Peyer's patch (tissue), 4 donors: ENCODE measurements at places on chromosomes 6 and 20. TPM values are rescaled to one million over a fixed set of nuclear protein-coding genes. Genes with fewer than 3 reads are reported as not detected.
A peak's percentile ranks its signal among the peaks of the same experiment; 100 is the strongest.

Gene ENPP4
- 10.7 TPM for total RNA-seq

- no peak for DNase-seq
- no peaks in the 10 kb centered on the region for H3K36me3 ChIP-seq
- H3K4me1 ChIP-seq = no peaks in the 10 kb centered on the region
Measured at GRCh38 chr6:24205020-24205492, 79.0 kb downstream of the NRSN1 start.

DNA sequence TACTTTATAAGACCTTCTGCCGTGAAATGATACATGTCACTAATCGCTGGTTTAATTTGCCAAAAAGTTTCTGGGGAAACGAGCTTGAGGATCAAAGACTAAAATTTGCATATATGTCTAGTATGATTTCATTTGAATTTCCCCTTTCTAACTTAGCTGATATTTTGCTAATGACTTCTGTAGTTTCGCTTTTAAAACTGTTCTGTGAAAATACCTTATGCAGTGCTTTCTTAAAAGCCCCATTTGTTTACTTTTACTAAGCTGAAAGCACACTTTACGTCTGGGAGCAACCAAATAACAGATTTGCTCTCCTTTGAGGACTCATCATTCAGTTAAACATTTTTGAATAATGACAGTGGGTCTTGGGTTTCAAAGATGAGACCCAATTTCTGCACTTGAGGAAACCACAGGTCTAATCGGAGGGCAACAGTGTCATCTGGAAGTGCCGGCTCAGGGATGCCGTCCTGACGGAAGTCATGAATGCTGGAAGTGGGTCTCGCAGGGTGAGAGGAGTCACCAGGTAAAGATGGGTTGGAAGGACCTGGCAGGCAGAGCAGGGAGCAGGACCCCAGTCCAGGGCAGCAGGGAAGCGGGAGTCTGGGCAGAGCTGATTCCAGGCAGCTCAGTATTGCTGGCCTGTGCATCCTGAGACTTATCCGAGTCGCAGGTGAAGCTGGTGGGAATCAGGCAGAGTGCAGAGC, 33.2 kb downstream of the PLEKHG1 start:
- peak overlapping the region; percentile 51 for H3K27ac ChIP-seq
- no peaks in the 10 kb centered on the region for H3K36me3 ChIP-seq
- peak overlapping the region; percentile 48 for H3K4me3 ChIP-seq
- H3K27me3 ChIP-seq = no peaks in the 10 kb centered on the region
- peaks cover 29% of the 10 kb centered on the region for H3K4me1 ChIP-seq

GRCh38 chr20:1294497-1294896, 28.4 kb downstream of the SNPH start:
- H3K4me1 ChIP-seq = no peaks in the 10 kb centered on the region
- no peaks in the 10 kb centered on the region for H3K36me3 ChIP-seq
- no peak overlapping the region for H3K4me3 ChIP-seq
- no peaks in the 10 kb centered on the region for H3K27me3 ChIP-seq

GRCh38 chr6:119207971-119208725, 129.7 kb upstream of the FAM184A start:
- no peak overlapping the region for H3K4me3 ChIP-seq
- H3K27ac ChIP-seq = no peak overlapping the region
- H3K4me1 ChIP-seq = no peaks in the 10 kb centered on the region
- no peak for DNase-seq
- H3K36me3 ChIP-seq = no peaks in the 10 kb centered on the region

Gene SUMO4
- total RNA-seq = 7.0 TPM

GRCh38 chr20:61298661-61299060, 46.6 kb downstream of the CDH4 start:
- H3K36me3 ChIP-seq = no peaks in the 10 kb centered on the region
- no peaks in the 10 kb centered on the region for H3K27me3 ChIP-seq
- H3K27ac ChIP-seq = no peak overlapping the region

Gene SYCP2L
- 0.67 TPM for total RNA-seq

Gene HLA-DQB1
- 7.6 TPM for total RNA-seq

Gene CDSN
- 0.54 TPM for total RNA-seq

GRCh38 chr6:52598123-52598823, 21.4 kb upstream of the TRAM2 start:
- peaks cover 28% of the 10 kb centered on the region for H3K4me1 ChIP-seq
- no peak overlapping the region for H3K27ac ChIP-seq
- H3K36me3 ChIP-seq = no peaks in the 10 kb centered on the region
- no peak for DNase-seq
- H3K4me3 ChIP-seq = no peak overlapping the region

- H3K4me3 ChIP-seq = peak overlapping the region; percentile 7
- H3K4me1 ChIP-seq = peaks cover 51% of the 10 kb centered on the region
- H3K27ac ChIP-seq = peak overlapping the region; percentile 81
- H3K27me3 ChIP-seq = no peaks in the 10 kb centered on the region
Measured at GRCh38 chr6:142842418-142843261, 102.3 kb downstream of the HIVEP2 start.

- H3K4me1 ChIP-seq = no peaks in the 10 kb centered on the region
- no peak overlapping the region for H3K4me3 ChIP-seq
- no peak for DNase-seq
- no peaks in the 10 kb centered on the region for H3K27me3 ChIP-seq
- H3K36me3 ChIP-seq = no peaks in the 10 kb centered on the region
- H3K27ac ChIP-seq = no peak overlapping the region
Measured at GRCh38 chr20:57714409-57715267, 4.8 kb upstream of the PMEPA1 start.

- H3K27ac ChIP-seq = no peak overlapping the region
- H3K36me3 ChIP-seq = no peaks in the 10 kb centered on the region
- H3K27me3 ChIP-seq = no peaks in the 10 kb centered on the region
- H3K4me1 ChIP-seq = no peaks in the 10 kb centered on the region
- H3K4me3 ChIP-seq = no peak overlapping the region
Measured at GRCh38 chr6:99412065-99412464, 13.0 kb downstream of the PNISR start.

- no peaks in the 10 kb centered on the region for H3K36me3 ChIP-seq
- no peak overlapping the region for H3K4me3 ChIP-seq
- H3K27me3 ChIP-seq = no peaks in the 10 kb centered on the region
- no peak for DNase-seq
- no peak overlapping the region for H3K27ac ChIP-seq
Measured at GRCh38 chr20:57082357-57082945, 184.0 kb downstream of the BMP7 start.

DNA sequence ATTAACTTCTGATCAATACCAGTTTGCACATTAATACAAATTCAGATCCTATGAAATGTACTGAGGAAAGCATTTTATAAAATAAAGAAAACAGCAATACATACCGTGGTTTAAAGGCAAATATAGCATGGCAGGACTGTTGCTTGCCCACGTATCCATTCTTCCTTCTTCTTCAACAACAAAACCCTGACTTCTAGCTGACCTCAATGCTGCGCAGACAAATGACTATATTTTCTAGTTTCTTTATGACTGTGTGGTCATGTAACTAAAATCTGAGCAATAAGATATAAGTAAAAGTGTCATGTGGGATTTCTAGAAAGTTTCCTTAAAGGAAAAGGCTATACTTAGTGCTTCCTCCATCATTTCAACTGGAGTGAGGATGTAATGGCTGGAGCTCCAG, 85.0 kb downstream of the CDC40 start:
- no peak overlapping the region for H3K27ac ChIP-seq
- no peak overlapping the region for H3K4me3 ChIP-seq
- H3K4me1 ChIP-seq = no peaks in the 10 kb centered on the region

- no peak overlapping the region for H3K27ac ChIP-seq
- no peaks in the 10 kb centered on the region for H3K36me3 ChIP-seq
- no peaks in the 10 kb centered on the region for H3K27me3 ChIP-seq
- DNase-seq = no peak
- no peak overlapping the region for H3K4me3 ChIP-seq
Measured at GRCh38 chr6:113886512-113886911, 29.4 kb downstream of the MARCKS start.

Gene PRRT1
- 3.1 TPM for total RNA-seq

- H3K27me3 ChIP-seq = no peaks in the 10 kb centered on the region
- H3K36me3 ChIP-seq = no peaks in the 10 kb centered on the region
- no peak overlapping the region for H3K4me3 ChIP-seq
Measured at GRCh38 chr6:39224523-39225182, 4.6 kb downstream of the KCNK5 start.

Gene SRSF12
- not detected for total RNA-seq

DNA sequence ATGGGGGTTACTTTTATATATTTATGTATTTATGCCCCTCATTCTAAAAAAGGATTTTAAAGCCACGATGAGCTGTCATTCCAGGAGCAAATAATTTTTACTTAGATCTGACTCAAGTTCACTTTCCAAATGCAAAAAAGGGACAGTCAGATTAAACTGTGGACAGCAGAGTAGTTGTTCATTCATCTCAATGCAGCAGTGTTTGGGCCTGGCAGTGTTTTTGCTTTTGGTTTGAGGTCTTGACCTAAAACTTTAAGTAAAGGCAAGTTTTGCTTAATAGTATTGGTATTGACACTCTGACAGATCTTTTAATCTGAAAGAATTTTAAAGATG, 13.9 kb downstream of the JARID2 start:
- DNase-seq = no peak
- no peaks in the 10 kb centered on the region for H3K27me3 ChIP-seq
- H3K27ac ChIP-seq = no peak overlapping the region
- no peak overlapping the region for H3K4me3 ChIP-seq

Gene PPP1R16B
- total RNA-seq = 7.8 TPM

Gene TMEM170B
- total RNA-seq = 1.7 TPM

DNA sequence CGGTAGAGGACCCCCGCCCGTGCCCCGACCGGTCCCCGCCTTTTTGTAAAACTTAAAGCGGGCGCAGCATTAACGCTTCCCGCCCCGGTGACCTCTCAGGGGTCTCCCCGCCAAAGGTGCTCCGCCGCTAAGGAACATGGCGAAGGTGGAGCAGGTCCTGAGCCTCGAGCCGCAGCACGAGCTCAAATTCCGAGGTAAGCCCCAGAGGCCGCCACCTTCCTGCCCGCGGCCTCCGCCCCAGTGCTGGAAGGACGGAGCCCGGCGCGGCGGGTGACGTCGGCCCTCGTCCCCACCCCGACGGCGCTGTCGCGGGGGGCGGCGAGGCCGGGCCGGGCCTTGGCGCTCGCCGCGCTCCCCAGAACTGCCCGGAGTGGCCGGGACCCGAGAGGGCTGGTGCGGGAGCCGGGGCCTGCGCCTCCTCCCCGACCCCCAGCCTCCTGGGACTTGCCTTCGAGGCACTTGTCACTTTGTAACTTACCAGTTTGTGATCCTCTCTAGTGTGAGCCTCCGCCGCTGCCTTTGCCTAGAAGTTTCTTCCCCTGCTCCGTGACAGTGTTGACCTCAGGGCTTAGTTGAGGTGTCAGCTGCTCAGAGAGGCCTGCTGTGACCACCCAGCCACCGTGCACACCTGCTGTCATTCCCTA, 417 bp downstream of the VAPB start:
- H3K27ac ChIP-seq = peak overlapping the region; percentile 96
- H3K4me3 ChIP-seq = peak overlapping the region; percentile 97
- H3K4me1 ChIP-seq = no peaks in the 10 kb centered on the region
- no peak for DNase-seq
- no peaks in the 10 kb centered on the region for H3K36me3 ChIP-seq

GRCh38 chr6:50709366-50709734, 4.0 kb upstream of the TFAP2D start:
- H3K4me3 ChIP-seq = no peak overlapping the region
- H3K4me1 ChIP-seq = no peaks in the 10 kb centered on the region
- DNase-seq = no peak
- no peaks in the 10 kb centered on the region for H3K27me3 ChIP-seq

Gene COL11A2
- not detected for total RNA-seq

DNA sequence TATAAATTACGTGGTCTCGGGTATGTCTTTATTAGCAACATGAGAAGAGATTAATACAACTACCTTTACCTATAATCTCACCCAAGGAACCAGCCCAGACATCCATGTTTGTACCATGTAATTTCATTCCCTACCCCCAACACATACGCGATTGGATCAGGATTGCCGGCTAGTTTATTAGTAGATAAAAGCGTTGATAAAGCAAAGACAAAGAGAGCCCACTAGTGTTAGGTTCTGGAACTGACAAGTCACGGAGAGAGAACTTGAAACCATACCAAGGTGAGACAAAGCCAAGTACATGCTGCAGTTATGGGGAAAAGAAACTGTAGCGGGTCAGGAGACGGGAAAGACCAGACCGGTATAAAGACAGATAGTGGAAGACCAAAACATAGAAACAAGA, 37.4 kb upstream of the FAM135A start:
- no peaks in the 10 kb centered on the region for H3K4me1 ChIP-seq
- H3K36me3 ChIP-seq = no peaks in the 10 kb centered on the region
- no peak for DNase-seq
- H3K27me3 ChIP-seq = no peaks in the 10 kb centered on the region
- no peak overlapping the region for H3K4me3 ChIP-seq

Gene TMEM30A
- 25.6 TPM for total RNA-seq

Gene ENTPD6
- 122 TPM for total RNA-seq

GRCh38 chr20:26216025-26216424, 519.4 kb upstream of the ZNF337 start:
- H3K4me1 ChIP-seq = no peaks in the 10 kb centered on the region
- H3K27ac ChIP-seq = no peak overlapping the region
- no peak for DNase-seq

Gene BPIFB2
- total RNA-seq = not detected

DNA sequence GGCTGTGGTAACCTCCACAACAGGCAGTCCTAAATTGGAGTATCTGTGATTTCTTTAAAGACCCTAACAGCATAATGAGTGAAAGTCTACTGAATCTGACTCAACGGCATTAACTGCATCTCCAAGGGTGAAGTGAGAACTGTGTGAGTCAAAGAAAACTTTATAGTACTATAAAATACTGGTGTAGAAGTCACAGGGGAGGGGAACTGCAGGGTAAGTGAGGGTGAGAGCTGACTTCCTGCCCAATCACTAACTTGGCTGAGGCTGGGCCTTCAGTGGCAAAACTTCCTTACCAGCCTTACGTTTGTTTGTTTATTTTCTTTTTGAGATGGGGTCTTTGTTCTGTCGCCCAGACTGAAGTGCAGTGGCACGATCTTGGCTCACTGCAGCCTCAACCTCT, 109.8 kb downstream of the PTPRK start:
- H3K27me3 ChIP-seq = no peaks in the 10 kb centered on the region
- no peak overlapping the region for H3K27ac ChIP-seq
- no peaks in the 10 kb centered on the region for H3K4me1 ChIP-seq
- no peak overlapping the region for H3K4me3 ChIP-seq
- no peaks in the 10 kb centered on the region for H3K36me3 ChIP-seq
- DNase-seq = no peak

DNA sequence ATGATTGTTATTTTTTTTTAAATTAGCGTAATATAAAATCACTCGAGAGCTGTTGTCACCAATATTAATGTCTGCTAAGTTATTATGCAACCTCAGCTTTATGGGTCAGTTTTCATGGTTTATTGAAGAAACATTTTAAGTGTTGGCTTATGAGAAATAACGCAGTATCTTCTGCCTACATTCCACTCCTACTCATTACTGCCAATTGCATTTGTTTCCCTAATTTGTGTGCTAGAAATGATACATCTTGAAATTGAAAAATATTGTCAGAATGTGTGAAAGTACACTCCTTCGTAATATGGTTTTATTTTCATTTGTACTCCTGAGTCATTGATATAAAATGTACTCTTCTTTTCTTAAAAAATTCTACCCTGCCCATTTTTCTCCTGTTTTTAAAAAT, 333.3 kb upstream of the HSF2 start:
- H3K4me3 ChIP-seq = no peak overlapping the region
- H3K36me3 ChIP-seq = no peaks in the 10 kb centered on the region
- DNase-seq = no peak
- H3K27ac ChIP-seq = no peak overlapping the region
- no peaks in the 10 kb centered on the region for H3K27me3 ChIP-seq

GRCh38 chr6:128246472-128247260, 273.7 kb downstream of the PTPRK start:
- no peak overlapping the region for H3K4me3 ChIP-seq
